ENCODE measurements at places on chromosomes 13 and 19.

DNA sequence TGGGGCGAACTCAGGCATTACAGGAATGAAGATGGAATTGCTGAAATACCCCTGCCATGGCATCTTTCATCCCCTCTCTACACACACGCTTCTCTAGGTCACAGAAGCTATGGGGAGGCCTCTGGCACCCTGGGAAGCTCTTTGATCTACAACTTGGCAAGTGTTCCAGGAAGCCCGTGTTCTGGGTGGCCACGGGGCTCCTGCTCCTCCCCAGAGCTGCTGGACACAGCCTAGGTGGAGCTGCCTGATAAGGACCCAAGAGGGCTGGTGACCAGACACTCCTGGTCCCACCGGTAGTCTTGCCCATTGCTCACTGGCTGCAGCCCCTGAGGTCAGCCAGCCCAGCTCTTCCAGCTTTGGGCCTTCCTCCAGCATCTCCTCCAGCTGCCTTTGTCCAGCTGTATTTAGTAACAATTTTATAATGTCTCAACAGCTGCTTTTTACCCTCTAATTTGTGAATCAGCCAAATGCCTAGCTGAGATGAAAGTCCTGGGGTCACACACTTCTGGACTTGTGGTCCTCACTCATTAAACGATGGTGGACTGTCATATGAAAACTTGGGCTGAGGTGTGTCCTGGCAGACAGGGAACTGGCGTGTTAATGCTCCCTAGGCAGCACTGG, 72.8 kb upstream of the SPATA13 start:
- no peak for DNase-seq

GRCh38 chr13:98252931-98253470, 75.9 kb upstream of the RNF113B start:
- no peak for DNase-seq

GRCh38 chr13:113736258-113736731, 22.7 kb upstream of the TMEM255B start:
- no peak for DNase-seq

DNA sequence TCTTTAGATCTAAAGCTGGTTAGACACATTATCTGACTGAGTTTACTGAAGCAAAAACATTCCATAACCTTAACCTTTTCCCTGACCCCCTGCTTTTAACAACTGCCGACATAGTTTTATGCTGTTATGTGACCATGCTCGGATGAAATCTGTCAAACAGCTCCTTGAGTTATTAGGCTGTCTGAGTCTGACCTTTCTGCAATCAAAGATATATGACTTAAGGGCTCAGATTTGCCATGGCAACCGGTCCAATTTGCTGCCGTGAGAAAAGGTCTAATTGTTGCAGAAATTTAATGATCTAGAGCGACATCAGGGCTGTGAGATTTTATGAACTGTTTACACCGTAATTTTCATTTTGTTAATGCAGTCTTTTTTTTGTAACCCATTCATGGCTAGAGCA, 61.8 kb downstream of the URI1 start:
- DNase-seq: peak; percentile 17

- DNase-seq: no peak
These were observed 158.9 kb downstream of the ZIC5 start for GRCh38 chr13:99812625-99813024.

Measured in NCI-H1436 (cell line).